ENCODE measurements at places on chromosomes 11 and 22. TPM values are rescaled to one million over a fixed set of nuclear protein-coding genes. Genes with fewer than 3 reads are reported as not detected.

Gene MS4A7
- not detected for total RNA-seq

Gene DRD4
- 1.7 TPM for total RNA-seq

Gene PNPLA5
- not detected for total RNA-seq

Gene RIBC2
- total RNA-seq: 0.56 TPM

Gene CASP5
- not detected for total RNA-seq

Gene LIPT2
- 3.5 TPM for total RNA-seq

Gene CCDC157
- total RNA-seq: 2.9 TPM

Gene SCN2B
- not detected for total RNA-seq

Gene APOL5
- not detected for total RNA-seq

Gene CREB3L1
- total RNA-seq: 78.6 TPM

Gene NR1H3
- 14.4 TPM for total RNA-seq

Gene OR6A2
- not detected for total RNA-seq

DNA sequence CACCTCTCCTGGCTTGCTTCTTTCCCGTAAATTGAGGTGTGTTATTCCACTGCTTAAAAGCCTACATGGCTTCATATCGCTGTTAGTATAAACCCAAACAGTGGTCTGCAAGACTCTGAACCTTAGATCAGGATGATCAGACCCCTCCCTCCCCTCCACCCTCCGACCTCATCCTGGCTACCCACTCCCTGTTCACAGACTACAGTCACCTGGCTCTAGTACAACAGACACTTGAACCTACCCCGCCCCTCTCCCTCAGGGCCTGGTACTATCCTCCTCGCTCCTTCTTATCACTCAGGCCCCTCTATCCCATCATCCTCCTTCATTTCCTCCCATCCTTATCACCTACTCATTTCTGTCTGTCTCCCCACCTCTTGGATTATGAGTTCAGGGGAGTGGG lies 20.1 kb downstream of the PTPRJ start:
- DNase-seq: no peak

DNA sequence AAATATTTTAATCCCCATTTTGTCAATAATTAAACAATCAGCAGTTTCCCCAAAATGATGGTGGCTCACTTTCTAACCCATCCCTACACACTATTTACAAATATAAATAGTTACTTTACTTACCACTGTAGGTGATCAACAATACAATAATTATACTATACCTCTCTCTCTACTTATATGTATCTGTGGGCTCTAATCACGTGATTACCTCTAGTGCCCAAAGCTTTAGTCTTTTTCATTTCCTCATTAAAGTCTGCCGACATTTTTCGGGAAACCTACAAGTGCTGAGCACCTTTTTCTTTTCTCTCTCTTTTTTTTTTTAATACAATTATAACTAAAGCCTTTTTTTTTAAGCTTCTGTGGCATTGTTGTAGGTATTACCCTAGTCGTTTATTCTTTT lies 23.9 kb downstream of the DLG2 start:
- no peak for DNase-seq

GRCh38 chr11:63998558-63999348 lies 12.5 kb downstream of the OTUB1 start:
- no peak for DNase-seq

DNA sequence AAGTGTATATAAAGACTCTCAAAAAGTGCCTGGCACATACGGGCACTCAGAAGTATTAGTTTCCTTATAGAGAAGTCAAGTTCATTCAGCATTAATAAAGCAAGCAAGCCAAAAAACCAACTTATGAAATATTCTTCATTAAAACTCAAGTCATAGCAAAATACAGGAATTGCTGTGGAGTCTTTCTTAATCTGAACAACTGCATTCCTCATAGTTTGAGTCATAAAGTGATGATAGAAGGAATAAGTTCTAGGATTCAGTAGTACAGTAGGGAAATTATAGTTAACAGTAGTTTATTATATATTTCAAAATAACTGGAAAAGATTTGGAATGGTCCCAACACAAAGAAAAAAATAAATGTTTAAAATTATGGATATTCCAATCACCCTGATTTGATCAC lies 200.3 kb downstream of the C11orf91 start:
- no peak for DNase-seq

- DNase-seq: no peak
Observed at GRCh38 chr11:57294225-57295131, 30.3 kb downstream of the TNKS1BP1 start.

DNA sequence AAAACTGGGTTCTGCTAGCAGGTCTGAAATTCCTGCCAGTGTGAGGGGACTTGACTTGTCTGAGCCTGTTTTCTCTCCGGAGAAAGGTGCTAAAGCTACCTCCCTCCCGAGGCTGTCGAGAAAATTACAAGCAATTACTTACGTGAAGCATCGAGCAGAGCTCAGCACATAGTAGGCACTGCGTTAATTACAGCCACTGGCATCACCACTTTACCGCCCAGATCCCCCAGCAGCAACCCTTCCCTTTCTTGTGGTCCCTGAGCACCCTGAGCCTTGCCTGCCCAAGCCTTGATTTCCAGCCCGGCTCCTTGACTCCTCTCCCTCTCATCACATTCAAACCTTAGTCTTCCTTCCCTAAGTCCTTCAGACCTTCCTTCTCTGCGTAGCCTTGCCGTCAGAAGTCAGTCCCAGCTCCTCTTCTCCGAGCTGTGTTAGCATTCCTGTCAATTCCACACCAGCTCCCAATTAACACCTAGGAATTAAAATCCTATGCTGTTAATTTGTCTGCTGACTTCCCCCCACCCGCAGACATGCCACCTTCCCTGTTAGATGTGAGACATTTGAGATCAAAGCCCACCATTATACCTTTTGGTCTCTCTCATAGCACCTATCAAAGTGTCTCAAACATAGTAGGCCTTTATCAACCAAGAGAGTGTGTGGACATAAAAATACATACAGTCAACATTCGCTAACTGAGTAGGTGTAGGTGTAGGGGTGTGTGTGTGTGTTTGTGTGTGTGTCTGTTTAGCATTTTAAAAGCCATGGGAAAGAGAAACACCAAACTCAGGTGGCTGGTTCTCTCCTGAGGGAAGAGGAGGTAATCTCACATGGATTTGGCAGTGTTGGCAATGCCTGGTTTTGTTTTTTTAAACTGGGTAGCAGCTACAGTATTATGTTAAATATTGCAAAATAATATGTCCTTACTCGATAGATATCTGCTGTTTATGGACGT lies 2.8 kb upstream of the KCNJ5 start:
- no peak for DNase-seq

GRCh38 chr22:19108807-19109197 lies 13.4 kb downstream of the DGCR2 start:
- no peak for DNase-seq

- DNase-seq: no peak
Observed at GRCh38 chr11:76648061-76648460, 22.5 kb downstream of the LRRC32 start.

GRCh38 chr22:34395370-34395769 lies 475.1 kb upstream of the LARGE1 start:
- DNase-seq: no peak

GRCh38 chr11:73157101-73158010 lies 15.2 kb upstream of the FCHSD2 start:
- DNase-seq: no peak

DNA sequence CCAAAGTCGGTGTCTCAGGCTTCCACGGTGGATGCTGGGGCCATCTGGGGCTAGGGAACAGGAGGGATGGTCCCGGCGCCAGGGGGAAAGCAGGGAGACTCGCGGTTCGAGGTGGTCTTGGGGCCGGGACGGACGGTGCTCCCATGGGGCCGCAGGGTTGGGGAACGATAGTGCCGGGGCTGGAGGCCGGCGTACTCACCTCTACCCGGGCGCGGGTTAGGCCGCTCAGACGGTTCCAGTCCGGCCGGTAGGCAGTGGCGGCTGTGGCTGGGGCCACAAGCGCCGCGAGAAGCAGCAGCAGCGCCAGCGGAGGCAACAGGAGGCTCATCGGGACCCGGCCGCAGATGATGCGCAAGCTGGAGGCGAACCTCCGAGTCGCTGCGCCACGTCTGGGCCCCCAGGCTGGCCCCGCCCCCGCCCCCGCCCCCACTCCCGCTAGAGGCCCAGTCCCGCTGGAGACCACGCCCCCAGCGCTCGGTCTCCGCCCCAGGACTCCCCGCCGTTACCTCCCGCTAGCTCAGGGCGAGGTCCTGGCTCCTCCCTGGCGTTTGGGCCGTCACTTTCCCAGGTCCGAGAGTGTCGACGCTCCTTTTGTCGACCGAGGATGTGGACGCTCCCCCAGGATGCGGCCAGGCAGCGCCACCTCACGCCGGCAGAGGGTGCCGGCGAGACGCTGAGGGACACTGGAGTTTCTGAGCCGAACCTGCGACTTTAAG lies at the start of gene SELENOM:
SELENOM (minus strand) TSS at position 391 of the 716 bp plus-strand sequence; CDS start at position 328, 63 bp downstream.
- peak; percentile 99 for DNase-seq

DNA sequence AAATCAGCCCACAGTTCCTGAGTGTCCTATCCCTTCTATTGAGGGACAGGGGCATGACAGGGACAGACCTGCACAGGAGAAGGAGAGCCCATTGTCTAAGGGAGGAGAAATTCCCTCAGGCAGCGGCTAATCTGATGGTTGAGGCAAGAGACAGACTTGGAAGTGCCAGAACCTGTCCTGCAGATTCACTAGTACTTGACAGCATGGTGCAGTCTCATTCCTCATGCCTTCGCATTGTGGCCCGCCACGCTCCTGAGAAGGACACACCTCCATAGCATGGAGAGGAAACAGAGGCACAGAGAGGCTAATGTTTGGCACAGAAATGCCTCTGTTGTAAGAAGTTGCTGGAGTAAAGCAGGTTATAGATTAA lies 3.2 kb downstream of the P2RY6 start:
- DNase-seq: no peak

DNA sequence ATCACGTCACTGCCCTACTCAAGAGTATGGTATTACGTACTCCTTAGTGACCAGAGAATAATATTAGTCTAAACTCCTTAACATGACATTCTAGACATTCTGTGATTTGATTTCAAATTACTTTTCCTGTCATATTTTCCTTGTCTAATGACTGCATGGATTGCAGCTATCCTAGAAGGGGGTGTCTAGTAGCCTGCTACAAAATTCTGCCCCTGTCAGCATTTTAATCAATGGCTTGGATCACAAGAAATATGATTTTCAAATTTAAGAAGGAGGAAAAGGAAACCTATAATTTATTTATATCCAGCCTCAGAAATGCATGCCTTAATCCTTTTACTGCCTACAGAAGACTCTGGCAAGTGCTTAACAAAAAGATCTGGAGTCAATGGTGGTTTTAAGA lies 216.8 kb downstream of the SWAP70 start:
- no peak for DNase-seq

GRCh38 chr11:8733852-8734251 lies 51.3 kb downstream of the RPL27A start:
- no peak for DNase-seq

- no peak for DNase-seq
Observed at GRCh38 chr11:102831489-102832440, 11.6 kb downstream of the MMP3 start.

GRCh38 chr11:133325711-133326110 lies 206.6 kb downstream of the OPCML start:
- no peak for DNase-seq

- no peak for DNase-seq
Observed at GRCh38 chr11:69636512-69637197, 4.3 kb upstream of the CCND1 start.

- no peak for DNase-seq
Observed at GRCh38 chr22:29707010-29707409, 12.8 kb upstream of the CABP7 start.

DNA sequence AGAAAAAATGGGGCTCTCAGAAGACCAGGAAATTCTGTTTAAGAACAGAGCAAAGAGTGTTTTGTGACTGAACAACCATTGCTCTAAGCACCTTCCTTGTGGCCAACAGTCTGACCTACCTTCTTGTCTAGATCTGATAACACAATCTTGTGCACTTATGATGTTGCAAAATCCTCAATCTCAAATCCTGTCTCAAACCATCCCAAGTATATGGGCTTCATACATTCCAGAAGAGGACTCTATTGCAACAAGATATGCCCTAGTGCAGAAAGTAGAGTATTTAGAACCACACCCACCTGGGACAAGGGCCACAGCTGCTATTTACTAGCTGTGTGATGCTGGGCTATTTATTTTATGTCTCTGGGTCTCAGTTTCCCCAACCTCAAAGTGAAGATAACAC lies 27.1 kb downstream of the RASSF10 start:
- DNase-seq: no peak

DNA sequence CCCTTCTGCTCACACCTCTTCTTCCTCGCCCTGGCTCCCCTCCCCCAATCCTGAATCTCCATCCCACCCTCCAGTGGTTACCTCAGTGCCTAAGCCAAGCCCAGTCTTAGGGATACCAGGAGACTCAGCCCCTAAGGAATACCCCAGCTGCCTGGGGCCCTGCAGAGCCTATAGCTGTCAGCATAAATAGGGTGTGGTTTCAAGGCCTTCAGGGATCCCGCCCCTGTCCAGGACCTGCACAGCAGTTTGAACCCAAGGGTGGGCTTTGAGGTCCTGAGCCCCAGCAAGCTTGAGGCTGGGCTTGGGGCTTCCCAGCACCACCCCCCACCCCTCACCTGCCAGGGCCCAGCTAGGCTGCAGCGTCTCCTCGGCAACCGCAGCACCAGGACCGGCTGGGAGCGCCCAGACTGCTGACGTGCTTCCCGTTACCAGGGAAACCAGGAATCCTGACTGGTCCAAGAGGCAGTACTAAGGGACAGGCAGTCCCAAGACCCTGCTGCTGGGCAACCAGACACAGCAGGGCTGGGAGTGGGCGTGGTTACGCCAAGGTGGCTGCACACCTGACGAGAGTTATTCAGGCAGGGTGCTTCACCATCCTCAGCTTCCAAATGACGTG lies 13.7 kb downstream of the APBB1 start:
- no peak for DNase-seq

DNA sequence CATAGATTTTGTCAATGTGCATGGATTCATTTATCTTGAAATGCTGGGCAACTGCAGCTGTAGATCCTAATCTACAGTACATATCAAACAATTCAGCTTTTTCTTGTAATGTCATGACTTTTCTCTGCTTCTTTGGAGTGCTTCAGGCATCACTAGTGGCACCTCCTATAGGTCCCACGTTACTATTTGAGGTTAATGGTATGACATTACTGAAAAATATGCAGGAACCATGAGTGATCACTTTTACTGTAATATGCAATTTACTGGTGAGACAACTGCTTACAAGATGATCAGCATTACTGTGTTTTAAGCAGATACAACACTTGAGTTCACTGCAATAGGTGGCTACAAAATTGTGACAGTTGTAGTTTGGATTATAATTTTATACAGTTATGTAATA lies 3.0 kb downstream of the CENATAC start:
- DNase-seq: no peak

DNA sequence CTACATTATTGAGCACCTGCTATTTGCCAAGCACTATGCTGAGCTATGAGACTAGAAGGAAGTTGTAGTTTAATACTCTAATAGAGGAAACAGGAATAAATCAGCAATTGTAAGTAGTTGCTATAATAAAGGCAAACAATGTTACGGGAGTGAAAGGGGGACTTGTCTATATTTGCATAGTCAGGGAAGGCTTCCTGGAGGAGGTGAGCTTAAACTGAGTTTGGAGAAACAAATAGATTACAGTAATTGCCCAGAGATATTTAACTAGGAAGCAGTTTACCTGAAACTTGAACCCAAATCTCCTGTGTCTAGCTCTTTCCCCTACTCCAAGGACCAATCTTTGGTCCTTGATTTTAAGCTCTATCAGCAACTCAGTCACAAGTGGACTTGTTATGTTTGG lies 2.1 kb upstream of the ENTHD1 start:
- no peak for DNase-seq

GRCh38 chr11:34824425-34824824 lies 91.8 kb downstream of the APIP start:
- DNase-seq: no peak

Measured in osteocyte (in vitro differentiated cells).